Stimulated activated CD4-positive, alpha-beta T cell treated with anti-CD3 and anti-CD28 coated beads, Interleukin-1b, Interleukin-23, amount 100 ng/mL, for 24 hours (primary cell): ENCODE measurements at places on chromosomes 6 and 20.

- DNase-seq, result no peak
These were observed 15.7 kb upstream of the AFDN start for GRCh38 chr6:167811040-167811439.

DNA sequence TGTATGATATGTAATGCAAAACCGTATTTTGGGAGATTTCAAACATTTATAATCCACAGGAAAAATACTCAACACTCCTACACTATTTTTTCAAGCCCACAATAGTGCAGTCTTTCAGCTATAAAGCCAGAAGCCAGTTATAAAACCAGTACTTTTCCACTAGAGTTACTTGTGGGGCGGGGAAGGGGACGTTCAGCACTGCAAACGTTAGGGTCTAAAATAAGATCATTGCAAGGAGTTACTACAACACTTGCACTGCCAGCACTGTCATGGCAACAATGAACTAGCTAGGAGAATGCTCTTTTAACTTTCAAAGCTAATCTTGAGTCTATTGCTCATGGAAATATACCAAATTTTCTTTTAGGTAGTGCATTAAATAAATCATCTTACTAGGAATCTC, 14.7 kb downstream of the SESN1 start:
- DNase-seq, result no peak

DNA sequence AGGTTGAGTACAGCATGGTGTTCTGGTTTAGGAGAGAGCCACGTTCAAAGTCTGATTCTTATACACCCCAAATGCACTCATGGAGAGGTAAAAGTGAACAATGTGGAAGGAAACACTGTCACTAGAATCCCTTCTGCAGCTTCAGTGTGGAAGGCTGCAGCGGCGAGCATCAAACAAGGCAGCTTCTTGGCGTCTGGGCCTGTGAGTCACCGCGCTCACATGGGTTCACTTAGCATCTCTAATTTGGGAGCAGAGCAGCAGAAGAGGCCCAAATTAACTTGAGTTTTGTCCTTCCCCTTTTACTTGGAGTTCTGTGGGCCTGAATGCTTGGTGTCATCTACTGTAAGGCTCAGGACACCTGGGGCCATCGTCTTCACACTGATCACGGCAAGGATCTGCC, 10.9 kb upstream of the E2F1 start:
- no peak for DNase-seq

GRCh38 chr20:5809495-5809894, 59.3 kb downstream of the SHLD1 start:
- DNase-seq, result no peak

GRCh38 chr6:15911753-15912504, 217.0 kb upstream of the MYLIP start:
- DNase-seq, result no peak

DNA sequence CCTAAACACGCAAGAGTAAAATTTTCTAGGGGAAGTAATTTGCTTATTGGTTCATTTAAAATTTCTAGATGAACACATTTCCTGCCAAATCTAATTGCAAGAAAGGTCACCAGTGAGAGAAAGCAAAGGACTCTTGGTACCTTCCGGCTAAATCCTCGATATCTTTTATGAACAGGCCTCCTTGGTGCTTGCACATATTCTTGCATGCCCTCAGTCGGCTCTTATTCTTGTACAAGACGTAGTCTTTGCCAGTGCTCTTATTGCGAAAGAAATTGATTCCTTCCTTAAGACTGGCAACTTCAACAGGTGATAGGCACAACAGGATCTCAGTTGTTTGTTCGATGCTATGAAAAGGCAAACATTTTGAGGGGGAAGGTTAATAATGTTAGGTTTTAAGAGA, 141.7 kb upstream of the CARMIL1 start:
- DNase-seq, result no peak

DNA sequence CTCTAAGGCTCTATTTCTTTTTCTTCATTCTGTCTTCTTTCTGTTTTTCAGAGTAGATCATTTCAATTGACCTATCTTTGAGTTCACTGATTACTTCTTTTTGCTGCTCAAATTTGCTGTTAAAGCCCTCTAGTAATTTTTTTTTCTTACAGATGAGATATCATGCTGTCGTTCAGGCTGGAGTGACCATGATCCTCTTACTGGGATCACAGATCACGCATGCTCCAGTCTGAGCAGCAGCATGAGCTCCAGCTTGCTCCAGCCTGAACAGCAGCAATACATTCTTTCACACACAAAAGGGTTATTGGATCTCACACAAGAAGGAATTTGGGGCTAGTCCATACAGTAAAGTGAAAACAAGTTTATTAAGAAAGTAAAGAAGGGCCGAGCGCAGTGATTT, 12.3 kb upstream of the TRIM38 start:
- no peak for DNase-seq

- no peak for DNase-seq
These were observed 125.7 kb upstream of the ARID1B start for GRCh38 chr6:156651486-156651885.

- no peak for DNase-seq
These were observed 19.2 kb upstream of the SPDEF start for GRCh38 chr6:34575326-34575725.

DNA sequence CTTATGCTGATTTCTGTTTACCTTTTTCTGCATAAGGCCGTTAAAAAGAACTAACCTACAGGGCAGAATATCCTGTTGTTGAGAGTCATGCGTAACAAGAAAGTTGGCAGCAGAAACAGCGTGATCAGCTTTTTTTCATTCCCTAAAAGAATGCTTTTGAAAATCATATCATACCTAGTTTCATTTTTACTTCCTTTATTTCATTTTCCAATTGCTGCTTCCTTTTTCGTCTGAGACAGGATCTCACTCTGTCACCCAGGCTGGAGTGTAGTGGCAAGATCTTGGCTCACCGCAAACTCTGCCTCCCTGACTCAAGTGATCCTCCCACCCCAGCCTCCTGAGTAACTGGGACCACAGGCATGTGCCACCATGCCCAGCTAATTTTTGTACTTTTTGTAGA, 4.1 kb downstream of the CALHM6 start:
- DNase-seq, result no peak

DNA sequence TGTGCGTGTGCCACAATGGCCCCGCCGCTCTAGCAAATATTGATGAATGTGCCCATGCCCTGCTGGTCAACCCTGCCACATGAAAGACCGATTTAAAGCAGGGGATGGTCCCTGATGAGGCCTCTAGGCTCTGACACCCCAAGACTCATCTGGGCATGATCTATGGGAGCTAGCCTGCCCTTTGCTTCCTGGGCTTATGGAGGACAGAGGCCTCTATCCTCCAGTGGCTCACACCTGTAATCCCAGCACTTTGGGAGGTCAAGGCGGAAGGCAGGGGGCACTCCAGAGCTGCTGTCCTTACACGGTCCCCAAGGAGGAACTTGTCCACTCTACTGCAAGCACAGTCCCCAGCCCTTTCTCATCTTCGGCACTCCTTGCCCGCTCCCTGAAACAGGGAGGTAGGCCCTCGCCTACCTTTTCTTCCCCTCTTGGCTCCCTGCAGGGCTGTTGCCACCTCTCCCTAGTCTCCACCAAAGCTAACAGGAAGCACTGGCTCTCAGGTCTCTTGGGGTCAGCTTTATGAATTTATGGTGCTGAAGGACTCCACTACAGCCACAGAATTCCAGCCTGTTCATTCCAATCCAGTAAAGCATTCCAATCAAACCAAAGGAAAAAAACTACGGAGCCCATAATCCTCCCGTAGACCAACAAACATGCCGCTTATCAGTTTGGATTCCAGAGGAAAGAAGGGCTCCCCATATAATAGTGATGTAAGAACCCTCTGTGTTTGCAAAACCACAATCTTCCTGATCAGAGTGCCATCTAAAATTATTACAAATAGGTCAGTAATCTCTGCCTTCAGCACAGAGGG, 48.7 kb upstream of the FOXQ1 start:
- DNase-seq, result no peak

DNA sequence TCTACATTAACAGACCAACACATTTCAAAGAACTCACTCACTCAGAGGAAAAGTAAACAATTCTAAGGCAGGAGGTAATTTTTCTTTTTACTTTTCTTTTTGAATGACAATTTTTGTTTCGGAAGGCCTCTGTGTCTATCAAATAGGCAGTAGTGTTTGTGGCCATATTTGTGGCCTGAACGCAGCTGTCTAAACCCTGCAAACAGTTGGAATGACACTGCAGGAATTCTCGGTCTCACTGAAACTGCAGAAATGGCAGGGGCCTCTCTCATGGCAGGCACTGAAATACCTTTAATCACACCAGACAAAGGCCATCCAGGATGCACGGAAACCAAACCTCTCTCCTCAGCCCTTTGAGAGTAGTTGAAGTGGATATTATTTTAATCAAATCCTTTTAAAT, 30.4 kb downstream of the FYN start:
- DNase-seq, result no peak

GRCh38 chr6:39812496-39812852, 20.3 kb downstream of the DAAM2 start:
- no peak for DNase-seq

- DNase-seq, result no peak
These were observed 153.1 kb upstream of the SIM1 start for GRCh38 chr6:100617633-100618350.
